Activated CD4-positive, alpha-beta T cell treated with anti-CD3 and anti-CD28 coated beads for 1 hour (primary cell): ENCODE measurements at places on chromosomes 4 and X.
A peak's percentile ranks its signal among the peaks of the same experiment; 100 is the strongest.

DNA sequence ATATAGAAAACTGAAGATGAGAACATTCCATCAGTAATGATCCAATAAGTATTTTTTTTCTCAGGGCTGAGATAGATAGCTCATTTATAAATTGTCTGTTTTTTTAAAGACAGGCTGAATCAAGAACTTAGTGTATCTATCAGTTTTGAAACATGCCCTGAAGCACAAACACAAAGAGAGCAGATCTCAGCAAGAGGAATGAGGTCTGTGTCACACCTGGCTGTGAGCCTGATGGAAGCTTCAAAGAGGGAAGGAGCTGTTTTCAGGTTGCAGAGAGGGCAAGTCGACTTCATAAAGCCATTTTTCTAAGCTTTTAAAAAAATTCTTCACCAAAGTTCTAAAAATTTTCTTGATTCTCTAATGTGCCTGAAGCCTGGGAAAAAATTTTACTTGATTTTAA lies 434.9 kb downstream of the PDGFC start:
- no peak for DNase-seq

DNA sequence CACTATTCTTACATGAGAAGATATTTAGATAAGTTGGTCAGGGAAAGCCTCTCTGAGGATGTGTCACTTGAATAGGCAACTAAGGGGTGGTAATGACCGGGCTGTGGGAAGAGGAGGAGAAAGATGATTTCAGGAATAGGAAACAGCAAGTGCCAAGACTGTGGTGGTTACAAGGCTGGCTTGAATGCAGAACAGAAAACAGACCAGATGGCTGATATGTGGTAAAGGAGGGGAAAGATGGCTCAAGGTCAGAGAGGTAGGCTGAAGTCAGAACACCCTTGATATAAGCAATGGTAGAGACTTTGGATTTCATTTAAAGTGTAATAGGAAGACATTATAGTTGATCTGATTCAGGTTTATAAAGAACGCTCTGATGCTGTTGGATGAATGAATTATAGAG lies 15.0 kb downstream of the TLR7 start:
- no peak for DNase-seq

DNA sequence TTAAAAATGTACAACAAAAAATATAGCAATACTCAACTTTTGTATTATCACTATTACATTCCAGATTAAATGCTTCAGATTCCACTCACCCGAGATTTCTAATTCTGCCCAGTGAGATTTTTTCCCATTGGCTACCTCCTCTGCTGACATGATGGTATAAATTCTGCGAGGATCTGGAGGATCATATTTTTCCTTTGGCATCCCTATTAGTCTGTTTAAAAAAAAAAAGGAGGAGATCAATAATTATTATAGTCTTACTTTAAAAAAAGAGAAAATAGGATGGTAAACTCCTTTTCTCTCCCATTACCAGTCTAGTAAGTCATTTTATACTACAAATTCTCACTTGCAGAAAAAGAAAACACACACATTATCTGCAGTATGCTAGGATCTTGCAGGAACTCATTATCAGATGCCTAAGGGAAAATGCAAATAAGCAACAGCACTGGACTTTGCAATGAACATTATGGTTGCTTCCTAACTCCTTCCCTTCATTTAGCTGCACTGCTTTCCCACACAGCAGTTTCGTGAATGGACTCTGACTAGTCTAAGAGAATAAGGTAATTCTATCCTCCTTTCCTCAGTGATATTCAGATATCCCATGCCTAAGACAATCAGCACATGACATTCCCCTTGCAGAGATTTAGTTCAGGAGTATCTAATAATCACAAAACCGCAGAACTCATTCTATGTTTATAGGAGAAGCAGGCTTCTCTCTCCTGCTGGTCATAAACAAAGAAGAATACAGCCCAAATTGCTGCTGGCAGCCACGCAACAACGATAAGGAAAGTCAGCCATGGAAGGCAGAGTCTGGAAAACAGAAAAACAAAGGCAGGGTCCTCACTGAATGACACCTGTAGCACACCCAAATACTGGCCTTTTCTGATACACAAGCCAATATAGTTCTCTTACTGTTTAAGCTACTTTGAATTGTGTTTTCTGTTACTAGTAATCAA lies 42.7 kb downstream of the CNOT6L start:
- DNase-seq, result no peak

DNA sequence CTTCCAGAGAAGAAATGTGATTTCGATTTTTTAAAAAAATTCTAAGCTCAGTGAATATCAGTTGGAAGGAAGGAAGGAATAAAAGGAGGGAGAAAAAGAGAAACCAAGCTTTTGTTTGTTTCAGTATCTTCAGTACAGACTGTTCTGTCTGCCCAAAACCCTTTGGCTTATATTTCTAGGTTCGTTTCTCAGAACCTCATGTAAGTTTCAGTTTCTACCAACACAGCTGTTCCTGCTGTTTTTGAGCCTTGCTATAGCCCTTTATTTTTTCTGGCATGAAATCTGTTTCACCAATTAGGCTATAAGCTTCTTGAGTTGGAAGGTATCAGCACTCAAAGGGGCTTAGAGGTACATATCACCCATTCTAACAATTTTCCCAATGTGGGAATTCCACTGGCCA lies 157.9 kb downstream of the GBA3 start:
- DNase-seq, result no peak

DNA sequence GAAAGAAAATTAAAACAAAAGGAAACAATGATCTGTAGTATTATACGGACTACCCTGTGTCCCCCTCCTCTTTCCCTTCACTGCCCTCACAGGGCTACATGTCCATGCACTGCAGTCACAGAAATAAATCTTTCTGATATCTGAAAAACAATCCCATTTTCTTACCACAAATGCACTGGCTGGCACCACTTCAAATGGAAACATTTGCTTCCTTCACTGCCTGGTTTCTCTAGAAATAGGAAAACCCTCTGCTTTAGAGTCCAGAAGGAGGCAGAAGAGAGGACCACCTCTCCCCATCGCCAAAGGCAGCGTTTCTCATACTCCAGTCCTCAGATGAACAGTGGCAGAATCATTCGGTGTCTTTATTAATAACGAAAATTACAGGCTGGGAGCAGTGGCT lies 98.2 kb downstream of the GRIA3 start:
- DNase-seq, result no peak

DNA sequence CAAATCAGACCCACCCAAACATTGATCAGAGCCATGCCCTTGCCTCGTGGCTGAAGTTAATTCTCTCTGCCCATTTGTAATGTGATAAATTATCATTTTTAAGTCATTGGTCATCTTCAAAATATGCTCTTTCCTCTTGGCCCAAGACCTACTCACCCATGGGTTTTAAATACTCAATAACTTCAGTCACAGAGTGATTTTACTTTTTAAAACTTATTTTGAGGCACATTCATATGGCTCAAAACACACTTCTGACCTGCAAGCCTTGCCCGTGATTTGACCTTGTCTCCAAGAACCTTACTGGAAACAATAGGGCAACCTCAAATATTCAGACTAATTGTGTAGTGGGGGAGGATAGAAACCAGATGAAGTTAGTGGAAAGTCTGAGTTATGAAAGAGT lies 176.2 kb upstream of the LNX1 start:
- DNase-seq, result no peak

DNA sequence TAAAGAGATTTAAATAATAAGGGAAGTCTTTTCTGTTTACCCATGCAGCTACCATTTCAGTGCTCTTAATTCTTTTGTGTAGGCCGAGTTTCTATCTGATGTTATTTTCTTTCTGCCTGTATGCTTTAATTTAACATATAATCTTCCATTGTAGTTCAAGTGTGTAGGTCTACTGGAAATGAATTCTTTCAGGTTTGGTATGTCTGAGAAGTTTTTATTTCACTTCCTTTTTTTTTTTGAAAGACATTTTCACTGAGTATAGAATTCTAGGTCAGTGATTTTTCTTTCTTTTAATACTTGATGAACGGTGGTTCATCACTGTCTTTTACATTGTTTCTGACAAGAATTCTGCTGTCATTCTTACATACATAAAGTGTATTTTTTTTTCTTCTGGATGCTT lies 42.1 kb downstream of the VAMP7 start:
- no peak for DNase-seq

DNA sequence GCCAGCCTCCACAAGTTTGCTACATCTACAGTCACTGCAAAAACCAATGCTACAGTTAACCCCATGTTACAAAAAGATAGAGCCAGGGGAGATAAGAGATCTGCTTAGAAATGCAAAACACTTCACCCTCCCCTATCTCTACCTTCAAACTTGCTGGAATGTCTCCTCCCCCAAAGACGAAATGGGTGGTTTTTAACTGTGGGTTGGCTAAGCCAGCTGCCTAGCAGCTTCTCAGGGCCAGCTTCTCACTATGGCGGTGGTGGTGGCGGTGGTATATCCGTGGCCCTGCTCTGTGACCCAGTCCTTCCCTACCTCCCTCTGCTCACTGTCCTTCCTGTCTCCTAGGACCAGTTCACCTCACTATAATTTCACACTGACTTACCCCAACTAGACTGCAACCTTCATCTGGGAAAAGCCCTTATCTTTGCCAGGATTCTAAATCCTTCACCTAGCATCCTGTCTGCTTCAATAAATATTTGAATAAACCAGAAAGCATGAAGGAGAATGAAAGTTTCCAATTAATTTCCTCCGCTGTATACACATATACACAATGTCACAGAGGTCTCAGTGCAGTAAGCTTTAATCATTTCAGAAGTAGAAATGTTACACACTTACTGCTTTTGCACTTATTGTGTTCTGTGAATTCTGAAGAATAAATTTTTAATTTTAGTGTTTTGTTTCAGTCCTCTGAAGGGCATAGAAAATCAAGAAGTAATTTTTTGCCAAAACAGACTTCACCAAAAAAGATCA lies 46.3 kb downstream of the SH3KBP1 start:
- no peak for DNase-seq

- no peak for DNase-seq
Measured at GRCh38 chr4:82567444-82567843, 5.7 kb upstream of the TMEM150C start.

- no peak for DNase-seq
Measured at GRCh38 chr4:75659512-75660031, 13.6 kb downstream of the G3BP2 start.

GRCh38 chr4:100968046-100968445 lies 379.3 kb downstream of the PPP3CA start:
- no peak for DNase-seq

DNA sequence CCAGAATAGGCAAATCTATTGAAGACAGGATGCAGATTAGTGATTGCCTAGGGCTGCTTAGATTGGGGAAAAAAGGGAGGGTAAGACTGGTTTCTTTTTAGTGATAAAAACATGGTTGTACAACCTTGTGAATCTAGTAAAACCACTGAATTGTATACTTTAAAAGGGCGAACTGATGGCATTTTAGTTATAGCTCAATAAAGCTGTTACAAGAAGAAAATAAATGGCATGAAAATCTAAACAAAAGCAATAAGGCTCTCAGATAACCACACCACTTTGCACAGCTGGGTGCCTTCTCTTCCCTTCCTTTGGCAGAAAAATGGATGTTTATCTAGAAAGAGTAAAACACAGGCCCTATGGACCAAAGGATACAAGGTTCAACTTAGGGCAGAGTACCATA lies 69.6 kb downstream of the F9 start:
- DNase-seq, result no peak

DNA sequence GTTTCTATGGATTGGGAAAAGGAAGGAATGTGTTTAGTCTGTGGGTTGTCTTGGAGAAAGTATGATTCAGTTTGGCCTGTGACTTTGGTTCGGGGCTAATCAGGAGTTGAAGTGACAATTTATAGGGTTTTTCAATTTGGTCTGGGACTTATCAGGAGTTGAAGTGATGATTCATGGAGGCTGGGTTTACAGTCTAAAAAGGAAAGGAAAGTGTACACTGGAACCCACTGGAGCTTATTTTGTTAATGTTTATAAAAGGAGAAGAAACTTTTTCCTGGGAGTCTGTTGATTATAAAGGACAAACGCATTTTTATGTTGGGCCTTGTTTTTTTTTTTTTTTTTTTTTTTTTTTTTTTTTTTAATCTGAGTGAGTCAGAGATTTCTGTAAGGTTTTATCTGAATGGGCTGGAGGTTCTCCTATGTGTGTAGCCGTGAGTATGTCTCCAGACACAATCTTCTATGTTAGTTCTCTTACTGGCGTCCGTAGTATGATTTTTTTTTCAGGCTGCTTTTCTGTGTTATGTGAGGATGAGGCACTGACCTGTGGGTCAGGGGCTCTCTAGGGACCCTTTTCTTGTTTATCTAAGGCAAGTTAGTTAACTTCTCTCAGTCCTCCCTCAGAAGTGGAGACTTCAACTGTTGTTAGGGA lies 33.0 kb upstream of the RAB9B start:
- DNase-seq, result no peak

DNA sequence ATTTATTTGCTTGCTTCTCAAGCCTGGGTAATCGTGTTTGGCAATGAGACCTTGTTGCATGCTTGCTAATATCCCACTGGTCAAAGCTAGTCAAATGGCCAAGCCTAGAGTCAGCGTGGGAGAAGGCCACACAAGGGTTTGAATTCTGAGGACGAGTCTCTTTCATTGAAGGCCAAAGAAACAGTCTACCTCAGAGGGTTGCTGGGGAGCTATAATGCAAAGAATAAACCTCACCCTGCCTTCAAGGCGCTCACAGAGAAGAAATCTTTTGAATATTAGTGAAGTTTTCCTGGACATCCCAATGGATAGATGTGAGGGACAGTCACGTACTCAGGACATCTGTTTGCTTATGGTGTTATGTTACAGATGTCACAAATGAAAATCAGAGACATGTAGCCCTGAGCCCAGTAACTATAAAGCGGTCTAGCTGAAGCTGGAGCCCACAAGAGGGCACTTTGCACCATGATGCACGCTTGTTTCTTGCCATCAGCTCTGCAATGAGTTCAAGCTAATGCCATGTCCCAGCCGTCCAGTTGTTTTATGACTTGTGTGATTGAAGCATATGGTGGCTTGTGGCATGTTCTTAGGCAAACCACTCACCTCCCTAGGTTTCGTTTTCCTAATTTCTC lies 1.1 kb upstream of the TLR3 start:
- peak; percentile 14 for DNase-seq

DNA sequence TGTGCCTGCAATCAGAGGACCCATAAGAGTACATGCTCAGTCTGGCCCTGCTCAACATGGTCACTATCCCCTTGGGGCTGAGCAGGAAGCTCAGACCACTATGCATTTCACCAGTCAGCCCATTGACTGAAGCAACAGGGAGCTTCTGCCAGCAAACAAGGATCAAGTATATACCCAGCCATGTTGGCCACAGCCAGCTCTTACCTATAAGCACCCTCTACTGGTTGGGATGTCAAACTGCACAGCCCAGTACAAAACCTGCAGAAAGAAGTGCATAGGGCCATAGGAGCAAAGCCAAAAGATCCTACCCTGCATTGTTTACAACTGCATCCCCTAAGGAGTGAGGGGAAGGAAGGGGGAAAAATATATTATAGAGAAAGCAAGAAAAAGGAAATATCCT lies 214.4 kb upstream of the CPEB2 start:
- DNase-seq, result no peak

DNA sequence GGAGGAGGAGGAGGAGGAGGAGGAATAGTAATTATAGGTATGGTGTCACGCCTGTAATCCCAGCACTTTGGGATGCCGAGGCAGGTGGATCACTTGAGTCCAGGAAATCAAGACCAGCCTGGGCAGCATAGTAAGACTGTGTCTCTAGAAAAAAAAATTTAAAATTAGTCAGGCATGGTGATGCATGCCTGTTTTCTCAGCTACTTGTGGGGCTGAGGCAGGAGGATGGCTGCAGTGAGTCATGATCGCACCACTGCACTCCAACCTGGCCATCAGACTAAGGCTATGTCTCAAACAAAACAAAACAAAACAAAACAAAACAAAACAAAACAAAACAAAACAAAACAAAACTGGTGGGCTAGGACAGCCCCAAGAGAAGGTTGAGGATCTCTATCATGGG lies 3.0 kb downstream of the STARD8 start:
- no peak for DNase-seq

- DNase-seq, result no peak
Measured at GRCh38 chr4:139905489-139905888, 239.9 kb downstream of the MGST2 start.
